Stimulated activated CD8-positive, alpha-beta memory T cell treated with anti-CD3 and anti-CD28 coated beads, Interleukin-4, amount 100 ng/mL, for 1 hour (primary cell): ENCODE measurements at places on chromosomes 11 and 22.

DNA sequence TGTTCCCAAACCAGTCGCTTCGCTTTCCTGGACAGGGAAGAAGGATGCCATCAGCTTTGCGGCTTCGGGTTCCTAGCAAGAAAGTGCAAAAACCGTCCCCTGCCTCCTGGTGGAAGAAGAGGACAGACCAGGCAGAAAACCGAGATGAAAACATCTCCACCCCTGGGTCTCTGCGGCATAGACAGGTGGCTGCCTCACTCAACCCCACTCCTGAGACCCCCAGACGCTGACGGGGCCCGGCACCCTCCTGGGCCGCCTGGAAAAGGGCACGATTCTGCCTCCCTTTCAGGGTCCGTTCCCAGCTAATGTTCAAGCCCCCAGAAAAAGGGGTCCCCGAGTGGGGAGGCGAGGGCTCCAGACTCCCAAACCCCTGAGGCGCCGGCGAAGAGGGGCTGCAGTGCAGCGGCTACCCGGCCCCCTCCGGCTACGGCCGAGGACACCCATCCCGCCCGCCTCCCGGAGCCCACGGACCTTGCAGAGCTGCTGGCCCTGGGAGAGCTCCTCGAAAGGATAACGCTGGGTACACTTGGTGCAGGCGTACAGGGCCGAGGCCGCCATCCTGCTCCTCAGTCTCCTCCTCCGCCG, 569 bp downstream of the FAM76B start:
- DNase-seq: no peak

- no peak for DNase-seq
Measured at GRCh38 chr11:125056931-125057692, 6.0 kb upstream of the SLC37A2 start.

DNA sequence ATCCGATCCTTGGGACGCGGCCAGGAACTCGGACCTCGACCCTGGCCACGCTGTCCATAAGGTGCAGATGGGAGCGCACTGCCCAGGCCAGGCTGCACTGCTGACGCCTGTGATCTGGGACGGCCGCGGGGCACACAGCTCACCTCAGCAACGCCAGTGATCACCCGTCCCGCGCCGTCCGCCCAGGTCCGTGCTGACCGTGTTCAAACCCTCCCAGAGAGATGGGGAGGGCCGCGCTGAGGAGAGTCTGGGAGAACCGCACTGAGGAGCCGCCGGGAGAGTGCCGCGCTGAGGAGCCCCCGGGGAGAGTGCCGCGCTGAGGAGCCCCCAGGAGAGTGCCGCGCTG, 636 bp downstream of the KCNQ1OT1 start:
- no peak for DNase-seq

DNA sequence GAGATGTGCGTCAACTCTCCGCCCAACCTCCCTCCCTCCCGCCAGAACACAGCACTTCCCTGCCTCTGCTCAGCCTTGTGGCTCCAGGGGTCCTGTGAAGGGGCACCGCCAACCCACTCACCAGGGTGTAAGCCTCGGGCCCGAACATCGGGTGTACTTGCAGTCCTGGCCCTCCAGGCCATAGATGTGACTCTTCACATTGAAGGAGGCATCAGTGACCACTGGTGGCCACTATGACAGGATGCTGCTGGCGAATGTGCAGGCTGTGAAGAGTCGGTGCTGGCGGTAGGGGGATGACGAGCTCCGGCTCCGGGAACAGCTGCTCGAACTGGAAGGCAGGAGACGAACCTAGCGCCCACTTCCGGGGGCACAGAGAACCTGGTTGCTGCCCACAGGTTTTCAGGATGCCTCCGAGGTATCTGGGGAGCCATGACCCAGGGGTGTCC, 97.4 kb downstream of the MED15 start:
- no peak for DNase-seq

DNA sequence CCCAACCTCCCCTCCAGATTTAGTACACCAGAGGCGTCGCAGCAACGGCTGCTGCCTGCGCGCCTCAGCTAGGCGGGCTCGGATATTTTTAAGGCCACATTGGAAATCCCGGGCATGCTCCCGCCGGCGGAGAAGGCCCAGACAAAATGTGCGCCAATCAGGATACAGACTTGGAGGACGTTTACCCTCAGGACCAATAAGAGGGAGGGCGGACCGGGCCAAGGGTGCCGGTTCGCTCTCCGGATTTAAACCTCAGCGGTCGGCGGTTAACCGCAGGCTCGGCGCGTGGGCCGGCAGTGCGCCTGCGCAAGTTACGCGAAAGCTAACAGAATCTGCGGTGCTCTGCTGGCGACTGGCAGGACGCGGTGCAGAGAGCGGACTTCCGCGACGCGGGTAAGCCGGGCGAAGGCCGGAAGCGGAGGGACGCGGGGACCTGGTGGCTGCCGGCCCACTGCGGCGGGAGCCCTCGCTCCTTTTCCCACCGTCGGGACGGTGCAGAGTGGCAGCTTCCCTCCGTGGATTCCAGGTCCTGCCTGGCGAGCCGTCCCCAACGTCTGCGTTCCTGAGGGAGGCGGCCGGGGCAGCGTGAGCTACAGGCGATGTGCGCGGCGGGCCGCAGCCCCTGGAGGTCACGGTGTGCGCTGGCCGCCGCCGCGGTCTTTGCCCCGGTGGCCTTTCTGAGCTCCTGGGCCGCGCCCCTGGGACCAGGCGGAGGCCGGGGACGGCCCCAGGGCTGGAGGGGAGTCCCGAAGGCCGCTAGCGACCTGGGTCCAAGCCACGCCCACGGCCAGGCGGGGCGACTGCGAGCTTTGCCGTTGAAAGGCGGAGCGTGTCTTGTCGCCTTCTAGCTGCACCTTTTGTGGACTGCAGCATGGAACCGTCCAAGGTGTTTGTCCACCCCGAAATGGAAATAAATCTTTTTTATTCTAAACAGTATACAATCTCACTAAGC, at the start of gene HYLS1:
HYLS1 (plus strand) TSS at position 296 of the 952 bp plus-strand sequence. CDS start 11,701 bp downstream, outside the sequence.
- peak; percentile 85 for DNase-seq

- no peak for DNase-seq
Measured at GRCh38 chr11:44256673-44257291, 53.2 kb downstream of the ALX4 start.

DNA sequence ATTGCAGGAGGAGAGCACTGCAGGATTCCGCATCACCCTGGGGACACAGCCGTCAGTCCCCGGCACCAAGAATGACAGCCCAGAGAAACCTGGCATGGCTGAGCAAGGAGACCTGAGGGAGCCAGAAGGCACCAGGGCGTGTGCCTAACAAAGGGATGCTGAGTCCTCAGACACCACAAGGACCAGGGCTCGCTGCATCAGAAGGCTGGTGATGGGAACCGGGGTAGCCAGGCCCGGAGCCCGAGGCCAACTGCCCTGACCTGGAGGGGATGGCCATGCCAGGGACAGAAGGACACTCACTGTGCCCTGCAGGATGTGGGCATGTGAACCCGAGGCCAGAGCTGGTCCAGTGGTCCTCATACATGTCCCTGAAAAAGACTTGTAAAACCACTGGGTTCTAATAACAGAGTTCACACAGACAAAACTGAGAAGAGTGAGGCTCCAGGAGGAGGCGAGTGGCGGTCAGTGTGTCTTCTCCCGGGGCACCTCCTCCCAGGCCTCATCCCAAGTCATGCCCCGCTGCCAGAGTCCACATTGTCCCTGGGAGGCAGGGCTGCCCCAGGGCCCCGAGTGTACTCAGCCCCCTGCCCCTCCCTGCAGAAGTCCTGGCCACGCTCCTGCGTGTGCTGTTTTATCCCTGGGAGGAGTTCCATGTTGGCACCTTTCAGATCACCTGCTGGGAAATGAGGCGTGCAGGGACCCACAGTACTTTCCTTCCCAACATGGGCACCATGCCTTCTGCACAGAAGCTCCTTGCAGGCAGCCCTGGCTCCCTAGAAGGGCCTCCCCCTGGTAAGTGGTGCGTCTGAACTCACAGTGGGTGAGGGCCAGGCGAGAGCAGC, 42.5 kb downstream of the TBX1 start:
- no peak for DNase-seq

DNA sequence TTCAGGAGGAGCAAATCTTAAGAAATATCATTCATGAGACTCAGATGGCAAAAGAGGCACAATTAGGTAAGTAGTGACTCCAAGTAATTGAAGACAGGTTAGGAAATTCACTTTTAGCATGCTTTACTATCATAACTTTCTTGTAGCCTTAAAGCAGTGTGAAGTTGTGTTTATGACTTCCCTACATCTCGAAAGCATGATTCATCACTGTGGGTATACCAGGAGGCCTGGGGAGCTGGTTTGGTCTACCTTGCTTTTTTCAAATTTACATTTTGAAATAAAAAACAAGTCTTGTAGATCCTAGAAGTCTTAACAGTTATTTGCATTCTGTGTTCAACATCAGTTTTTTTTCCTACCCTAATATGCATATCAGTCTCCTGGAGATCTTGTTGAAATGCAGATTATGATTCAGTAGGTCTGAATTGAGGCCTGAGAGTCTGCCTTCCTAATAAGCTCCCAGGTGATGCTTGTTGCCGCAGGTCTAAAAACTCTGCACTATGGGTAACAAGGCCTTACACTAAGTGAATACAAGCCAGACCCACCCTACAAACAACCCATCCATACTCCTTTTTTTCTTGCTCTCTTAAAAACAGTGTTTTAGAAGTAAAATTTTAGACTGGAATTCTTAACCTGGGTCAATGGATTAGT, 41.4 kb downstream of the TTC17 start:
- DNase-seq: no peak

DNA sequence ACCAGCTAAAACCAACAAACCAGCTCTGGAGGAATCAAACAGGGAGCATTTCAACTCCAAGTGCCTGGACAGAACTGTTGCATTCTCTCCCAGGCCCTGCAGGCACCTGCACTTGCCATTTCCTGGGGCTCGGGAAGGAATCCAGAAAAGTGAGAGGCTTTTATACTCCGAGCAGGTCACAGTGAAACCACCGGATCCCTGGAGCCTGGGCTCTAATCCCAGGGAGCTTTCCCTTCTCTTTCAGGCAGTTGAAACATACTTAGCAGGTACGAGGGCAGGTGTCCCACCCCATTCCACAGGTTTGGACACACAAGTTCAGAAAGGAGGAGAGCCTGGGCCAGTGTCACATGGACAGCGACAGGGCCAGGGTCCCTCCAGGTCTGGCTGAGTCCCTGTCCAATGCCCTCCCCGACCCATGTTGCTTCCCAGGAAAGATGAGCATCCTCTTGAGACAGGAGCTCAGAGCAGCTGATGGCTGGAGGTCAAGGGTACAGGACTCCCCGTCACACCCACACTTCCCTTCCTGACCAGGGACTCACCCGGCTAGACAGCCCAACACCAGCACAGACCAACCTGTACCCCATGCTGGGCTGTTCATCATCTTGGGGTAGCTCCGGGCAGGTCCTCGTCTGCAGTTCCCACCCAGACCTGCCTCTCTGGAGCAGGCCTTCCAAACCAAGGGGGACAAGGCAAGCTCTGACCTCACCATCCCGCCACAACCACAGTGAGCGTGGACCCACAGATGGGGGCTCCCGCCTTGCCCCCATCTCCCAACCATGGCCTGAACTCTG, 49.9 kb upstream of the CD5 start:
- DNase-seq: no peak

- DNase-seq: no peak
Measured at GRCh38 chr11:98545544-98546175, 475.1 kb upstream of the CNTN5 start.

GRCh38 chr11:57482782-57483561, 22.6 kb downstream of the RTN4RL2 start:
- DNase-seq: no peak

DNA sequence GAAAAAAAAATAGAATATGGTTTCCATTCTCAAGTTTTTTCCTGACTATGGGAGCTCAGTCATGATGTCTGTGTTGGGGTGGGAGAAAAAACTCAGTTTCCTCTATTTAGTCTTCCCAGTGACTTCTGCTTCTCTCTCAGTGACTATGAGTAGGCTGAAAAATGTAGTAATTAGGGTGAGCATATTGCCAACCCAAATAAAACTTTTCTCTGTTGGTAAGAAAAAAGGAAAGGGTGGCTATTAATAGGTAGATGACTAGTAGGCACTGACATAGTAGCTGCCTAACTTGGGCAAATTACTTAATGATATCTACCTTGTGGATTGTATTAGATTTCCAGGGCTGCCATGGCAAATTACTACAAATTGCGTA, 34.2 kb upstream of the BIRC3 start:
- DNase-seq: no peak

- no peak for DNase-seq
Measured at GRCh38 chr11:58316142-58316541, 42.7 kb downstream of the OR5B17 start.

- no peak for DNase-seq
Measured at GRCh38 chr11:120739780-120740179, 228.2 kb downstream of the GRIK4 start.

- DNase-seq: no peak
Measured at GRCh38 chr11:96506953-96507354, 117.1 kb downstream of the JRKL start.

- DNase-seq: no peak
Measured at GRCh38 chr11:128334311-128335044, 252.9 kb downstream of the ETS1 start.

GRCh38 chr11:66047541-66048365, 1.2 kb downstream of the GAL3ST3 start:
- DNase-seq: no peak

- DNase-seq: no peak
Measured at GRCh38 chr22:48806227-48806781, 1021.4 kb downstream of the BRD1 start.

GRCh38 chr11:9313648-9314290, 624 bp downstream of the TMEM41B start:
- peak; percentile 3 for DNase-seq

- no peak for DNase-seq
Measured at GRCh38 chr11:90465553-90465952, 242.7 kb upstream of the CHORDC1 start.

GRCh38 chr11:61120706-61121191, 18.5 kb downstream of the CD5 start:
- no peak for DNase-seq

- no peak for DNase-seq
Measured at GRCh38 chr11:108196901-108197300, 25.5 kb downstream of the NPAT start.

GRCh38 chr11:84833488-84834088, 793.6 kb downstream of the DLG2 start:
- DNase-seq: no peak

DNA sequence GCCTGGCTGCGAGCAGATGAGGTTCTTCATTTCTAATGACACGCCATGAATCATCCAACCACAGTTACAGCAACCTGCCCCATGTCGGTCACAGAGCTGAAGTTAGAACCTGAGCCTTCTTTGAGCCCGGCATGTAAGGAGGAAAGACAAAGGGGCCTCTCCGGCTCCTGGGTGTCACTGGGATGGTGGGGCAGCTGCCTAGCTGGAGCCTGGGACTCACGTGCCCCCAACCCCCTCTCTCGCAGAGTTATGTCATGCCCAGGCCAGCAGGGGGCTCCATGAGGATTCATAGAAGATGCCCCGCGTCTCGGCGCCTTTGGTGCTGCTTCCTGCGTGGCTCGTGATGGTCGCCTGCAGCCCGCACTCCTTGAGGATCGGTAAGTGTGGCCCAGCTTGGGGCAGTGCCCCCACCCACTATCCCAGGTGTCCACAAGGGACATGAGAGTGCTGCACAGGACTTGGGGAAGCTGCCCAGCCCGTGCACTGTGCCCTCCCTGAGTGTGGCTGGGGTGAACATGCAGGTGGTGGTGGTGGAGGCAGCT, 148.5 kb downstream of the GRIK4 start:
- no peak for DNase-seq

- DNase-seq: no peak
Measured at GRCh38 chr11:20457934-20458680, 70.6 kb downstream of the PRMT3 start.
